ENCODE measurements at places on chromosomes 3 and 15.

GRCh38 chr15:58463815-58464650 is 32.2 kb downstream of the LIPC start:
- no peak for DNase-seq

- no peak for DNase-seq
Observed at GRCh38 chr3:60844256-60844655, 407.0 kb downstream of the FHIT start.

GRCh38 chr3:139127101-139127500 is 82.4 kb upstream of the PRR23C start:
- peak; percentile 71 for DNase-seq

GRCh38 chr15:40477642-40478327 is 7.0 kb downstream of the CHST14 start:
- no peak for DNase-seq

DNA sequence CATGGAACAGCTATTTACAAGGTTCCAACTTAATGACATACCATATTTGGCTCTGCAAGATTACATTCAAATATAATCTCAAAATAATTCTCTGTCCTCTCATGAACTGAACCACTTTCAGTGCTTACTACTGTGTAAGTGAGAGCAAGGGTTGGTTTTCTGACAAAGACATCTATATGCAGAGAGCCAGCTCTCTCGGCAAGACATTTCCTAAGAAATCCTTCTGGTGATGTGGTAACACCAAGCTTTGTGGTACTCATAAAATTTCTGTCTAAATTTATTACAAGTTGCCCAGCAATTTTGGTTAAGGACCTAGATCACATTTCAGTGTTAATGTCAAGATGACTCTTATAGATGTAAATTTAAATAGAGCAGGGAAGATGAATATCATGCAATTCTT is 184.9 kb downstream of the GAP43 start:
- DNase-seq = no peak

DNA sequence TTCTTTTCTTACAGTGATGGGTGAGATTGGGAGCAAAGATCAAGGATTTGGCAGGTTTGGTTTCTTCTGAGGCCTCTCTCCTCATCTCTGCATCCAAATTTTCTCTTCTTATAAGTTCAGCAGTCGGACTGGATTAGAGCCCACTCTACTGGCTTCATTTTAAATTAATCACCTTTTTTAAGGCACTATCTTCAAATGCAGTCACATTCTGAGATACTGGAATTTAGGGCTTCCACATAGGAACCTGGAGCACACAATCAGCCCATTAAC is 56.5 kb upstream of the PLSCR4 start:
- no peak for DNase-seq

DNA sequence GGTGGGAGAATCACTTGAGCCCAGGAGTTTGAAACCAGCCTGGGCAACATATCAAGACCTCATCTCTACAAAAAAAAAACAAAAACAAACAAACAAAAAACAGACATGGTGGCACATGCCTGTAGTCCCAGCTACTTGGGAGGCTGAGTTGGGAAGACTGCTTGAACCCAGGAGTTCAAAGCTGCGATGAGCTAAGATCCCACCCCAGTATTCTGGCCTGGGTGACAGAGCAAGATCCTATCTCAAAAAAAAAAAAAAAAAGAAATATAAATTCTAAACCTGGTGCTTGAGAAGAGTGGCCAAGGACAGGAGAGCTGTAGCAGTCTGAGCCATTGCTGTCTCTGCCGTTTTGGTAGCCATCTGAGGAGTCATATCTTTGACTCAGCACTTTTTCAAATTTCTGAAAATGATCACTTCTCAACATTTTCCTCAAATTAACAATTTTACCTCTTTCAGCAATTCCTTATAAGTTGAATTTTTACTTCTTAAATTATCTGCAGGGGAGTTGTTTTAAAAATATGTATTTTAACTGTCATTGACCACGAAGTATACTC is 3.6 kb upstream of the DENND4A start:
- no peak for DNase-seq

All from GM04503 (cell line).